ENCODE measurements at places on chromosomes 6 and 20. TPM values are rescaled to one million over a fixed set of nuclear protein-coding genes. Genes with fewer than 3 reads are reported as not detected.

Gene C6orf132
- total RNA-seq, result 1.4 TPM

Gene HLA-DPA1
- 28.8 TPM for total RNA-seq

Gene WFDC12
- total RNA-seq, result not detected

DNA sequence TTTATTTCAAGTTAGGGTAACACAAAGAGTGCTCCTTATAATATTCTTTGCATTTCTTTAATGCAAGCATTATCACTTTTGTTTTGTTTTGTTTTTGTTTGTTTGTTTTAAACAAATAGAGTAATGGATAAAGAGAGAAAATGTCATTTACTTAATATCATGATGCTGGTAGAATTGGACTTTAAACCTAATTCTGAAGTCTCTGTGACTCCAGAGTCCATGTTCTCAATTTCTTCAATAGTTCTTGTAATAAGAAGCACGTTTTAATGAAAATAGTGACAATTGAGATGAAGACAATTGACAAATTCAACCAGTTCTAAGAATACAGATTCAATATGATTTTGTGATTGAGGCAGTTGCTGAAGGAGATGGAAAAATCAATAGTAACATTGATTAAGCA lies 30.3 kb upstream of the MANEA start:
- H3K27ac ChIP-seq, result peak overlapping the region; percentile 80
- H3K4me1 ChIP-seq, result peaks cover 32% of the 10 kb centered on the region
- H3K4me3 ChIP-seq, result no peak overlapping the region
- H3K27me3 ChIP-seq, result no peaks in the 10 kb centered on the region
- no peaks in the 10 kb centered on the region for H3K36me3 ChIP-seq

Gene C6orf15
- total RNA-seq, result not detected

DNA sequence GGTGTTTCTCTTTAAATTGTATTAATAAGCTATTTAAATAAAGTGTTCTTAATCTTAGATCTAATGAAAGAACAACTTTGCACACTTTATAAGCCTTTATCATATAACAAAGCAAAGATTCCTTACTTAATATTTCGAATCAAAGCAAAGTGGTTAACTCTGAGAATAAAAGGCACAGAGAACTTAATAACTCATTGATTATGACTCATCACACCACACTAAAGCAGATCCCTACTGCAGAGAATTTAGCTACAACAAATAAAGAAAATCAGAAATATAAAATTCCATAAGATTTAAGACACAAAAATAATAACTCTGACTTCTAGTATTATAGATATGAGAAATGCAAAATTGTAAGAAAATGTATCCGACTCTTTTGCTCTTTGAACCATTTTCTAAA lies 135.6 kb upstream of the RUNX2 start:
- H3K4me3 ChIP-seq, result no peak overlapping the region
- no peak overlapping the region for H3K27ac ChIP-seq
- no peak for DNase-seq
- no peaks in the 10 kb centered on the region for H3K36me3 ChIP-seq

- no peak overlapping the region for H3K4me3 ChIP-seq
- H3K4me1 ChIP-seq, result peaks cover 3% of the 10 kb centered on the region
- no peak overlapping the region for H3K27ac ChIP-seq
- H3K27me3 ChIP-seq, result no peaks in the 10 kb centered on the region
- no peak for DNase-seq
Observed at GRCh38 chr6:83086751-83087150, 19.3 kb downstream of the DOP1A start.

Gene TRIM10
- not detected for total RNA-seq

- H3K4me1 ChIP-seq, result no peaks in the 10 kb centered on the region
- no peaks in the 10 kb centered on the region for H3K36me3 ChIP-seq
- H3K27ac ChIP-seq, result no peak overlapping the region
- no peak overlapping the region for H3K4me3 ChIP-seq
- DNase-seq, result no peak
Observed at GRCh38 chr6:17714879-17715851, 8.4 kb upstream of the NUP153 start.

- no peak overlapping the region for H3K4me3 ChIP-seq
- no peak overlapping the region for H3K27ac ChIP-seq
- no peaks in the 10 kb centered on the region for H3K36me3 ChIP-seq
- DNase-seq, result no peak
Observed at GRCh38 chr20:12570371-12570770, 438.4 kb upstream of the SPTLC3 start.

DNA sequence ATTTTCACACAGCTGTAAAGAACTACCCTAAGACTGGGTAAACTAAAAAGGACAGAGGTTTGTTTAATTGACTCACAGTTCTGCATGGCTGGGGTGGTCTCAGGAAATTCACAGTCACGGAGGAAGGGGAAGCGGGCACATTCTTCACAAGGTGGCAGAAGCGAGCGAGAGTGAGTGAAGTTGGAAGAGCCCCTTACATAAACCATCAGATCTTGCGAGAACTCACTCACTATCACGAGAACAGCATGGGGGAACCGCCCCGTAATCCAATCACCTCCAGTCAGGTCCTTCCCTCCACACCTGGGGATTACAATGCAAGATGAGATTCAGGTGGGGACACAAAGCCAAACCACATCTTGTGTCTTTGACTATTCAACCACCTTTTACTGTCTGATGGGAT lies 700.5 kb downstream of the TENT5A start:
- H3K4me3 ChIP-seq, result no peak overlapping the region
- no peaks in the 10 kb centered on the region for H3K4me1 ChIP-seq
- H3K36me3 ChIP-seq, result no peaks in the 10 kb centered on the region
- no peaks in the 10 kb centered on the region for H3K27me3 ChIP-seq
- DNase-seq, result no peak

- DNase-seq, result no peak
- H3K36me3 ChIP-seq, result no peaks in the 10 kb centered on the region
- no peak overlapping the region for H3K4me3 ChIP-seq
- H3K27me3 ChIP-seq, result no peaks in the 10 kb centered on the region
- peaks cover 23% of the 10 kb centered on the region for H3K4me1 ChIP-seq
Observed at GRCh38 chr6:16625291-16626265, 135.7 kb downstream of the ATXN1 start.

Gene STX11
- total RNA-seq, result 6.8 TPM

Gene TPBG
- total RNA-seq, result 2.6 TPM

DNA sequence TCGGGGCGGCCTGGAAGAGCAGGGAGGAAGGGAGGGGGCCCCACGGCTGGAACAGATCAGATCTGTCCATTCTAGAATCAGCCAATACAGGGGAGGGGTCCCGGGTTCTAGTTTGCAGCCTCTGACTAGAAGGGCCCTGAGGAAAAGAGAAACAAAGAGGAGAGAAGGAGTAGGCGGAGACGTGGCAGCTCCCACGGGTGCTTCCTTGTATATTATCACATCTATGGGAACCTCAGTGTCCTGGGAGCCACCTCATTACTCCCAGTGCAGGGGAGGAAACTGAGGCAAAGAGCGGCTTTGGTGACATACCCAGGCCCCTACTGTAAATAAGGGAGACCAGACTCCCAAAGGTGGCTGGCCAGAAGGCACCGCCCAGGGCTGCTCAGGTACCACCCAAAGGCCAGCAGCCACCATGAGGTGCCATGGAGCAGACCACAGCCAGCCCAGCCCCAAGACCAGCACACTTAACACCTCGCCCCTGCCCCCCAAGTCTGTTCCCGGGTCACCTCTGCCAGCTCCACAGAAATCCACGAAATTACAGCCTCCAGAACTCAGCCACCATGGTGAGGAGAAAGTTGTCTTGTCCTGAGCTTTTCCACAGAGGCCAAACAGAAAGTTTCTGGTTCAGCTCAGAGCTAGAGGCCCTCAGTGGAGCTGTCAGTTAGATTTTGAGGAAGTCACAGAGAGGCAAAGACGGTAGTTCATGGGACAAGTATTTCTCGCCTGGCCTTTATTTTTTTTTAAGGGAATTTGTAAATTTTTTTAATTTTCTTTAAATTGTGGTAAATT lies 2.1 kb downstream of the ZC3H12D start:
- DNase-seq, result no peak
- peak overlapping the region; percentile 60 for H3K4me3 ChIP-seq
- no peaks in the 10 kb centered on the region for H3K36me3 ChIP-seq
- no peaks in the 10 kb centered on the region for H3K27me3 ChIP-seq
- peak overlapping the region; percentile 88 for H3K27ac ChIP-seq

GRCh38 chr6:110534731-110535492 lies 58.5 kb upstream of the SLC22A16 start:
- DNase-seq, result no peak
- no peaks in the 10 kb centered on the region for H3K27me3 ChIP-seq
- no peak overlapping the region for H3K4me3 ChIP-seq
- peaks cover 7% of the 10 kb centered on the region for H3K4me1 ChIP-seq
- H3K27ac ChIP-seq, result no peak overlapping the region
- no peaks in the 10 kb centered on the region for H3K36me3 ChIP-seq

GRCh38 chr20:14313341-14314020 lies 23.9 kb downstream of the FLRT3 start:
- H3K4me1 ChIP-seq, result no peaks in the 10 kb centered on the region
- H3K27me3 ChIP-seq, result no peaks in the 10 kb centered on the region
- no peak overlapping the region for H3K27ac ChIP-seq
- DNase-seq, result no peak
- H3K36me3 ChIP-seq, result no peaks in the 10 kb centered on the region
- H3K4me3 ChIP-seq, result no peak overlapping the region

DNA sequence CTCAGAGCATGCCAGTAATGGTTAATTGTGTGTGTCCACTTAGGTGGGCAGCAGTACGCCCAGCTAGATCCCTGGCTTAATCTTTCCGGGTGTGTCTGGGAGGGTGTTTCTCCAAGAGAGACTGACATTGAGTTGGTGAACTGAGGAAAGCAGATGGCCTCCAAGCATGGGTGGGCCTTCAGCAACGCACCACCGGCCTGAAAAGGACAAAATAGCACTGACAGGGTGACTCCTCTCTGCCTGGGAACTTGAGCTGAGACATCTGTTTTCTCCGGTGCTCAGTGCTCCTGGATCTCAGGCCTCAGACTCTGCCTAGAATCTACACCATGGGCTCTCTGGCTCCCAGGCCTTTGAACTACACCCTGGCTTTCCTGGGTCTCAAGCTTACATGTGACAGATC lies 43.2 kb downstream of the C6orf118 start:
- no peaks in the 10 kb centered on the region for H3K36me3 ChIP-seq
- no peaks in the 10 kb centered on the region for H3K4me1 ChIP-seq
- no peak for DNase-seq
- no peak overlapping the region for H3K27ac ChIP-seq
- no peak overlapping the region for H3K4me3 ChIP-seq

Gene STK4
- total RNA-seq, result 9.8 TPM

- peaks cover 71% of the 10 kb centered on the region for H3K36me3 ChIP-seq
- H3K4me1 ChIP-seq, result peaks cover 95% of the 10 kb centered on the region
- DNase-seq, result no peak
- H3K27ac ChIP-seq, result peak overlapping the region; percentile 25
- no peaks in the 10 kb centered on the region for H3K27me3 ChIP-seq
- H3K4me3 ChIP-seq, result no peak overlapping the region
Observed at GRCh38 chr6:35055891-35056290, 85.2 kb downstream of the TCP11 start.

DNA sequence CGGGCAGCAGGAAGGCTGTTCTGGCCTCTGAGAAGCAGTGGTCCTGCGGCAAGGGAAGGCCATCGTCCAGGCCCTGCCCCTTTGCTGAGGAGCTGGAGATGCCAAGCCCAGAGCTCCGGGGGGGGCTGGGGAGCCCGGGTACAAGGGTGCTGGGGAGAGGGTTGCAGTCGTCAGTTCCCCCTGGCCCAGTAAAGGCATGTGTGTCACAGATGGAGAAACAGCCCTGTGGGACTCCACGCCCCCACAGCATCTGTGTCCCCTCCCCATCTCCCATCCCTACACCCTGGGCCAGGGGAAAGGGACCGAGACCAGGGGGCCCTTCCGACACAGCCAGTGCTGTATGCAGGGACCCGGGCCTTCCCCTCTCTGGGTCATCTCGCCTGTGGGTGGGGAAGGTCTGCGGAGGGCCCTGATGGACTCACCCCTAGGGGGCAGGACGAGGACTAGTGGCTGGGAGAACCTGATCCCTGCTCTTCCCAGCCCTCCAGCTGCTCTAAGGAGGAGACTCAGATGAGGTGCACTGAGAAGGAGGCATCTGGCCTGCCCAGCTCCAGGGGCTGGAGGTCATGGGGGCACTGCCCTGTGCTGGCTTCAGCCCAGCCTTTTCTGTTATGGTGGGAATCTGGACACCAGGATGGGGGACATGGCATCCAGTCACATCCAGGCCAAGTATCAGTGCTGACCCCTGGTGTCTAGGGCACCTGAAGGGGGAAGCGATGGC lies 609 bp downstream of the MYL9 start:
- H3K27me3 ChIP-seq, result no peaks in the 10 kb centered on the region
- peak overlapping the region; percentile 98 for H3K27ac ChIP-seq
- H3K4me3 ChIP-seq, result peak overlapping the region; percentile 98
- peaks cover 24% of the 10 kb centered on the region for H3K36me3 ChIP-seq
- no peak for DNase-seq
- H3K4me1 ChIP-seq, result peaks cover 86% of the 10 kb centered on the region

DNA sequence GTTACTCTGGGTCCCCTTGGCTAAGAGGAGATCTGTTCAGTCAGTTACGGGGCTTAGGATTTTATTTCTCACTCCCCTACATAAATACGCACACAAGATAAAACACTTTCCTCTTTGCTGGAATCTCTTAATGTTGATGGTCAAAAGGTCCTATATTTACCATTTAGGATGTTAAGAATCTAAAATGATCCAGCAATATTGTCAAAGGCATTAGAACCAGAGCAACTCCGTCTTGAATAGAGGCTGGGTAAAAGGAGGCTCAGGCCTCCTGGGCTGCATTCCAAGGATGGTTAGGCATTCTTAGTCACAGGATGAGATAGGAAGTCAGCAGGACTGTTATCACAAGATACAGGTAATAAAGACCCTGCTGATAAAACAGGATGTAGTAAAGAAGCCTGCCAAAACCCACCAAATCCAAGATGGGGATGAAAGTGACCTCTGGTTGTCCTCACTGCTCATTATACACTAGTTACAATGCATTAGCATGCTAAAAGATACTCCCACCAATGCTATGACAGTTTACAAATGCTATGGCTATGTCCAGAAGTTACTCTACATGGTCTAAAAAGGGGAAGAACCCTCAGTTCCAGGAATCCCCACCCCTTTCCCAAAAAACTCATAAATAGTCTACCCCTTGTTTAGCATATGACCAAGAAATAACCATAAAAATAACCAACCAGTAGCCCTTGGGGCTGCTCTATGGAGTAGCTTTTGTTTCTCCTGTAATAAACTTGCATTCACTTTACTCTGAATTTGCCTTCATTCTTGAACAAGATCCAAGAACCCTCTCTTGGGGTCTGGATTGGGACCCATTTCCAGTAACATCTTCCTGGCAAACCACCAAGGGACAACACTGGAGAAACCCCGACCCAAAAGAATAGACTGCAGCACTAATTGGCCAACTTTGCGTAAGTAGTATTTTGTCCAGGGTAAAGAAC lies 107.5 kb downstream of the DTNBP1 start:
- no peak overlapping the region for H3K27ac ChIP-seq
- no peak overlapping the region for H3K4me3 ChIP-seq
- peaks cover 39% of the 10 kb centered on the region for H3K4me1 ChIP-seq
- no peaks in the 10 kb centered on the region for H3K36me3 ChIP-seq

GRCh38 chr20:8471465-8471864 lies 339.4 kb downstream of the PLCB1 start:
- peaks cover 8% of the 10 kb centered on the region for H3K4me1 ChIP-seq
- H3K36me3 ChIP-seq, result no peaks in the 10 kb centered on the region
